ENCODE measurements at places on chromosomes 11 and 22.

GRCh38 chr22:39078329-39078728, 1.3 kb downstream of the APOBEC3G start:
- no peak for DNase-seq

GRCh38 chr22:50674606-50675552, 2.3 kb downstream of the SHANK3 start:
- peak; percentile 31 for DNase-seq

GRCh38 chr22:35051791-35052190, 14.2 kb upstream of the ISX start:
- DNase-seq = no peak

GRCh38 chr11:1237128-1237580, 14.3 kb downstream of the MUC5B start:
- DNase-seq = no peak

GRCh38 chr11:118295199-118295598, 9.3 kb upstream of the CD3E start:
- DNase-seq = no peak

GRCh38 chr11:117295438-117296137, 4.4 kb downstream of the BACE1-AS start:
- DNase-seq = no peak

DNA sequence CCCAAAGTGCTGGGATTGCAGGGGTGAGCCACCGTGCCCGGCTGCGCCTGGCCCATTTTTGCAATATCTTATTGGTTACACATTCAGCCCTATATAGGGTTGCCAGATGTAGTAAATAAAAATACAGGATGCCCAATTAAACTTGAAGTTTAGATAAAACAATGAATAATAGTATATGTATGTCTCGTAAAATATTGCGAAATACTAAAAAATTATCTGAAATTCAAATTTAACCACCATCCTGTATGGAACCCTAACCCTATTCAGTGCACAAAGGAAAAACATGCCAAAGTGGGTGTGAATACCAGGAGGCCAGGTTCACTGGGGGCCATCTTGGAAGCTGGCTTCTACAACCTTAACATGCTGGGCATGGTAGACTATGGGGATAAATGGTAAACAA, 5.2 kb upstream of the TFIP11 start:
- no peak for DNase-seq

DNA sequence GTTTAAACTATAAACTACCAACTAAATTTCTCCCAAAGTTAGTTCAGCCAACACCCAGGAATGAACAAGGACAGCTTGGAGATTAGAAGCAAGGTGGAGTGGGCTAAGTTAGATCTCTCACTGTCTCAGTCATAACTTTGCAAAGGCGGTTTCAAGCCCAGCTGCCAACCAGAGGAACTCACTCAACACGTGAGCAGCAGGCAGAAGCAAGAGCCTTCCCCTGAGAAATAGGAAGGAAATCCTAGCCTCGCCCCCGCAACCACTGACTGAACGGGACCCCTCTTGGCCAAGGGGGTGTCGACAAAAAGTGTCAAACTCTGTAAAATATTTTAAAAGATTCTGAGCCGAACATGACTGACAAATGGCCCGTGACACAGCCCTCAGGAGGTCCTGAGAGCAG, 4.4 kb upstream of the KRTAP5-9 start:
- no peak for DNase-seq

GRCh38 chr11:61542024-61542461, 33.5 kb downstream of the LRRC10B start:
- no peak for DNase-seq

DNA sequence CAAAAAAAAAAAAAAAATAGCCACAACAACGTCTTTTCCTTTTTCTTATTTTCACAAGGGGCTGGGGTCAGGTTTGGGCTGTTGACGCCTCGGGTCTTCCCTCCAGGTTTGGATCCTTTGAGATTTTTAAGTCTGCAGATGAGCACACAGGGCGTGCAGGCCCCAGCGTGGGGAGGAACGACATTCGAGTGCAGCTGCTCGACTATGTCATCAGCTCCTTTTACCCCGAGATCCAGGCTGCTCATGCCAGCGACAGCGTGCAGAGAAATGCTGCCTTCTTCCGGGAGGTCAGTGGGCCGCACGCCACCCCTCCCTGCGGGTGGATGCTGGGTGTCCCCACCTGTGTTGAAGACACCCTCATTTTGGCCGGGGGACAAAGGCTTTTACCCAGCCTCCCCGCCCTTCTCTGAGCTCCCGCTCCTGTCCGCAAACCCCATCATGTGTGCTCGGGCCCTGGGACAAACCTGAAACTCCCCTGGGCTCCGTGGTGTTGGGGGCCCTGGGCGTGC, 7.7 kb downstream of the SELENOO start:
- DNase-seq = no peak

DNA sequence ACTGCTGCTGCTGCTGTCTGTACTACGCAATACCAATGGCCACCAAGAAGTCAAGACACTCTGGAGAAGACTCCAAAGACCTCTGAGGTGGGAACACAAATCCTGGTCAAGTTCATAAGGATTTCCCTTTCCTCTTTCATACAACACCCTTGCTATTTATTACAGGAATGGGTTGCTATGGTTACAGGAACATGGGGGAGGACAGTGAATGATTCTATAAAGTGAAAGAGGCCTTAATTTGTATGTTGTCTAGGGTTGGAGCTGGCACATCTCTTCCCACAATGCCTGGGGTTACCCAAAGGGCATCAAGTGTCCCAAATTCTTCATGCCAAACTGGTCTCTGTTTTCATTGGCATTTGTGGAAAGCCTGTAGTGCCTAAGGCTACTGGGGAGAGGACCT, 11.4 kb upstream of the SEC14L3 start:
- DNase-seq = no peak

- no peak for DNase-seq
These were observed 77.7 kb downstream of the FAM76B start for GRCh38 chr11:95711945-95712221.

DNA sequence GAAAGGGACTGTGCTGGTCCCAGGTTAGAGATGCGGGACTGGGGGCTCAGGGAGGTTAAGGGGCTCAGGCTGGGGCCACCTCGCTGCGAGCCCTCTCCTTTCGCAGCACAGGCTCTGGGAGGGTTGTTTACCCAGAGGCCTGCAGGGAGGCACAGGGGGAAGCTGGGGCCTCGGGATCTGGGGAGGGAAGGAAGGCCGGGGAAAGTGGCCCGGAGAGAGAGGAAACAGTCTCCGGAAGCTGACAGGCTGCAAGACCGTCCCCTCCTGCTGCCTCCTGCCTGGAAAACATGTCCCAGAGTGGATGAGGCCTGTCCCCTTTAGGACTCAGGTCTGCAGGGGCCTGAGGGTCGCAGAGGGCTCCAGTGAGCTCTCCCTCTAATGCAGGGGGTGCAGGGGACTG, 45.4 kb downstream of the MYO7A start:
- no peak for DNase-seq

GRCh38 chr22:47095395-47096122, 333.1 kb downstream of the TBC1D22A start:
- DNase-seq = no peak

DNA sequence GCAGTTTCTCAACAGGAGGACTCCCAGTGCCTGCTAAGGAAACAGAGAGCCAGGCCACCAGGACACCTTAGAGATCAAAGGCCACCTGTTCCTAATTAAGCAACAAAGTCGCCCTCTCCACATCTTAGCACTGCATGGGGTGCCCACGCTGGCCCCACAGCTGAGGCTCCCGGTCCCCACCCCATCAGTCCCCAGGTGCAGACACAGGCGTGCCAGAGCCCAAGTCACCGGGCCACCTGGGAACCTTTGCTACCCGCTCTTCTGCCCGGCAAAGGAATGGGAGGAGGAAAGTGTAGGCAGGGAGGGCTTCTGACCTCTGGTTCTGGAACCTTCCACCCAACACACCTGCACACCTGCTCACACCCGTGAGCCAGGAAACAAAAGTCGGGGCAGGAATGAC, 85.5 kb upstream of the PRR5 start:
- no peak for DNase-seq

DNA sequence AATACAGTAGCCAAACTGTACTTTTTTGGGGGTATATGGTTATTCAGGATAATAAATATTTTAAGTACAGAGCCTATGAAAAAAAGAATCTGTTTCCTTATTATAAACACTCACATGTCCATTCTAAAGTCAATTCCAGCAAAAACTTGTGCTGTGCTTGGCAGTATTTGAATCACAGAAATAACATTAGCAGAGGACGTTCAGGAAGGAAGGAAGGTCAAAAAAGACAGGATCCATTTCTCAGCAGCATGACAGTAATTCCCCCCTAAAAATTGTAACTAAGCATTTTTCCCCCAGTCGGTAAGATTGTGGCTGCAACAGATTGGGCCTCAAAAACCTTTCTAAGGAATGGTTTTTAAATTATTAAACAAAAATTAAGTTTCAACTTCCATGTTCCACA, 124.8 kb downstream of the ATG16L2 start:
- DNase-seq = no peak

DNA sequence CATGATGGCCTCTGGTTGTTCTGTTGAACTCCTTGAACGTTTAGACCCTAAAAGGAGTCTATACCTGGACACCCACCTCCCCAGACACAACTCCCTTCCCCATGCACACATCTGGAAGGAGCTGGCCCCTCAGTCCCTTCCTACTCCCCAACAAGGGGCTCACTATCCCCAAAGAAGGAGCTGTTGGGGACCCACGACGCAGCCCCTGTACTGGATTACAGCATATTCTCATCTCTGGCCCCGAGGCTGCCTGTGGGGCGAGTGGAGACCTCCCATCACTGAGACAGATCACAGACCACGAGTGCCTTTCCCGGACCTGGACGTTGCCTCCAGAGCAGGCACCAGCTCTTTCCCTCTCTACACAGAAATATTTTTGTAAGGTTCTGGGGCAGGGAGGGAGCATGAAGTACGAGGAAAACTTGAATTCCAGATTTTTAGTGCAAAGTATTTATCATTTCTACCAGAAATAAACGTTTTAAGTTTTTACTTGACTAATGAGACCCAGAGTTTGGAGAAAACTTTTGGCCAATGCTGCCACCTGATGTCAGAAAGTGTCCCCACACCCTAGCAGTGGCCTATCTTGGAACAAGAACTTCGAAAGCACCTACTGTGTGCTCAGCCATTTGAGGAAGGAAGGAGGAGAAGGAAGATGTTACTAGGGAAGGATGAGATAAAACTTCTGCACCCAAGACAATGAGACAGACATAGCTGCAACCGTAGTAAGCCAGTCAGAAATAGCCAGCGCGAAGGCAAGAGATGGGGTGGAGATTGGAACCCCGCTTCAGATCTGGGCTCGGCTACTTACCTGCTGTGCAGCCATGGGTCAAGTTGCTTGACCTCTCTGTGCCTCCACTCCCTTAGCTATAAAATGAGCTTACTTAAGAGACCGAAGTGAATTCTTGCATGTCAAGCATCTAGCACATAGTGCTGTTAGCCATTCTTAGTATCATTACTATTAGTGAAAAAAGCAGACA, 10.2 kb upstream of the POU2F3 start:
- no peak for DNase-seq

DNA sequence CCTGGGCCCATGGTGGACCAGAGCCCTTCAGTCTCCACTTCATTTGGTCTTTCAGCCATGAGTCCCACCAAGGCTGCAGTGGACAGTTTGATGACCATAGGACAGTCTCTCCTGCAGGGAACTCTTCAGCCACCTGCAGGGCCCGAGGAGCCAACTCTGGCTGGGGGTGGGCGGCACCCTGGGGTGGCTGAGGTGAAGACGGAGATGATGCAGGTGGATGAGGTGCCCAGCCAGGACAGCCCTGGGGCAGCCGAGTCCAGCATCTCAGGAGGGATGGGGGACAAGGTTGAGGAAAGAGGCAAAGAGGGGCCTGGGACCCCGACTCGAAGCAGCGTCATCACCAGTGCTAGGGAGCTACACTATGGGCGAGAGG, 4.3 kb downstream of the ZBTB16 start:
- no peak for DNase-seq

GRCh38 chr22:19879643-19879991, 24.9 kb upstream of the GNB1L start:
- DNase-seq = no peak

- peak; percentile 39 for DNase-seq
These were observed 42.1 kb upstream of the ISX start for GRCh38 chr22:35023692-35024363.

DNA sequence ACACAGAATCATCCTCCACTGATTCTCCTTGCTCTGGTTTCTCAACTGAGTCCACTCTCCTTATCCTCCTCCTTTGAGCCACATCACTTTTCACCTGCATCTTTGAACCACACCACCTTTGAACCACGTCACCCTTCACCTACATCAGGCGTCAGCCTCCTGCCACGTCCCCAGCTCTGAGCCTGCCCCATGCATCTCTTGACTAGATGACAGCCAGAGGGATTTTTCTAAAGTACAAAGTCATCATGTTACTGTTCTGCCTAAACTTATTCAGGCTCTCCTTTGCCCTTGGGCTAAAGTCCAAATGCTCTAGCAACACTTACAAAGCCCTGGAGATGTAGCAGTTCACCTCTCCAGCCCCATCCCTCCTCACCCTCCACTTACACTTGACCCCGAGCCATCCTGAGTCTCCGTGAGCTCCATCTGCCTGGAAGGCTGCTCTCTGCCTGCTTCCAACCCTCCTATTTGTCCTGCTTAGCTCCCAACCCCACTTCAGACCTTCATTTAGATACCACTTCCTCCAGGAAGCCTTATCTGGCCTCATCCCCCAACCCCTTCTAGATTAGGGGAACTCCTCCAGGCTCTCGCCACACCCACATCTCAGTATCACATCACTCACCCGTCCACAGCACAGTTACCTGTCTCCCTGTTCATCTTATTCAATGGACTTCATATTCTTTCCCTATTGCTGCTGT, 3.7 kb upstream of the MS4A10 start:
- no peak for DNase-seq

GRCh38 chr22:44698531-44699421, 3.2 kb upstream of the PRR5 start:
- no peak for DNase-seq

- DNase-seq = no peak
These were observed 110.9 kb downstream of the NTM start for GRCh38 chr11:131481303-131481702.

GRCh38 chr11:64718084-64718779, 4.8 kb downstream of the NRXN2 start:
- DNase-seq = no peak

DNA sequence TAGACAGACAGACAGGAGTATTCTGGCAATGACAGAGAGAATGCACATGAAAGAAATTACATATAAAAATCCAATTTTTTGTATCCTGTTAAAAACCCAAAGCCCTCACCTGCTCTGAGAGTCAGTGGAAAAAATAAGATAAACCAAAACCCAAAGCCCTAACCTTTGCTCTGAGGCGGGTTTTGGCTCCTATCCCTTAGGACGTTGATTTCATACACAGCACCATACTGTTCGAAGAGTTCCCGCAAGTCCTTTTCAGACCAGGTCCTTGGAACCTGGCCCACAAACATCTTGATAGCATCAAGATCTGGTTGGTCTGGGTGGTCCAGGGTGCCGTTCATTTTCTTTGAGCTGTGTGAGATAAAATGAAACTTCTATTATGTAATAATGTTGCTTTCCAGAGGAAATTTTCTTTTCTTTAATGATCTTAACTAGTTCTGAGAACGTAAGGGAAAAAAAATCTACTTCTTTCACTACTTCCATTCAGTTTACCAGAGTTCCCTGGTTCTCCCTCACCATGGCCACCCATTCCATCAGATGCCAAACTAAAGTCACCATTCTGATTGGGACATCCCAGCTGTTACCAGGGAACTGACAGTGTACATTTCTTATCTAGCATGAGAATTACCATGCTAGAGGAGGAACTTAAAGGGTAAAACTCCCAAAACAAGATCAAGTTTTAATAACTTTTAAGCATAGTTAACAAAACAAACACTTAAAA, 39.9 kb upstream of the RAPSN start:
- no peak for DNase-seq

Measured in activated CD8-positive, alpha-beta memory T cell treated with anti-CD3 and anti-CD28 coated beads, Interleukin-2, amount 50 U/mL, for 4 hours (primary cell).